NCI-H345 (cell line): ENCODE measurements at places on chromosomes 7 and 10.

DNA sequence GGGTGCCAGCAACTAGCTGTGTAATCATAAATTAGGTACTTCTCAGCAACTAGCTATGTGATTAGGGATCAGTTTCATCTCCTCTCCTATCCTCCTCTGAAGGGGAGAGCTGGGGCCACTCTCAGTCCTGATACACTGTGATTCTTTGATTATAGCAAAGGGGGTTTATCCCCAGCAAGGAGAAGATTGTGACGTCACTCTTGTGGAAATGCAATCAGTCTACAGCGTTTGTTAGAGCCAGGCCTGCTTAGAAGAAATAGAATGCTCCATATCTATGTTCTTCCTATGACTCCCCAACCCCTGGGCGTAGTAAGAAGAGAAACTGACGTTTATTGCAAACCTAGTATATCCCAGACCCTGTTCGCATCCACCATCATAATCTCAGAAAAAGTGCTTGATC lies 308.2 kb downstream of the GFRA1 start:
- DNase-seq = no peak

GRCh38 chr10:116763440-116763839 lies 21.1 kb upstream of the HSPA12A start:
- DNase-seq = no peak

DNA sequence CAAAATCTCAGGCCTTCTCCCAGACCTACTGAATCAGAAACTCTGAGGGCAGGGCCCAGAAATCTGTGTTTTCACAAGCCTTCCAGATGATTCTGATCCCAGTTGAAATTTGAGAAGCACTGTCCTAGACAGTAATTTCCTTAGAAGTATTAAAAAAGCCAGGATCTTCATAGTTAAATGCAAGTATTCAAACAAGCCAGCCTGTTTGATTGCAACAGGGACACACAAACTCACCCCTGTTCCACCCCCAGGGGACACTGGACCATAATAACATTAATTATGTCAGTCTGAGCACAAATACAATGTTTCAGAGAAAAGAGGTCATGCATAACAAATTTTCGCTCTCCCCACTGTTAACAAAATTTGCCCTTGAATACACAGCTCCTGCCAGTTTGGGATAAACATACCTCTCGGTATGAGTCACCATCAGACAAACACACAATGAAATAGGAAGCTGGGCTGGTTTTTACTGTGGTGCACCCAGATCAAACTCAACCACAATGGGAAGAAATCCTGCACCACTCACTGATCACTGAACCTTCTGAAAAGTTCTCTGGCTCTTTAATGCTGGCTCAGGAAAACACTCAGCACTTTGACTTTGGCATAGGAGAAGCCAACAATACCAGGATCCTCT lies 34.3 kb downstream of the ABLIM1 start:
- DNase-seq = peak; percentile 59

DNA sequence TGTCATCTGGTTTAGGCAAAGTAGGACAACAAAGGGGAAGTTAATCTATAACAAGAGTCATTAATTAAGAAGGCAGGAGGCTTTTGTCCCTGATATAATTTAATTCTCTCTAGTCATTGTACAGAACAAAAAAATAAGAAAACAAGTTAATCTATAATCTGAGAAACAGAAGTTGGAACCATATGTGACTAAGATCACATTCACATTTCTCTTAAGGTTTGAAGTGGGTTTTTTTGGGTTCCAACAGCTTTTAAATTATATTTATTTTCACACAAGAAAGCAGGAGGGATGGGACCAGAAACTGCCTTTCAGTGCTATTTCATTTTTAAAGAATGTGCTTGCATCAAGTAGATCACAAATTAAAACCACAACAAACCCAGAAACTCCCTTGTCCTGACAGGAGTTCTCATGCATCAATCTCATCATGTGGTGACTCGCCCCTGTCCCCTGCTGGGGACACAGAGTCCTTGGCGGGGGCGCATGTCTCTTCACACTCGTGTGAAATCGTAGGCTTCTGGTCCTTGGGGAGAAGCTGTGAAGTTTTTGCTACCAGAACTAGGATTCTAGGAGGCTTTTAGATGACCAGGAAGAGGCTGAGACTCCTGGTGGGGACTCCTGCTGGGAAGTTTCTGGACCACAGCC lies 10.1 kb upstream of the OPN4 start:
- DNase-seq = no peak

DNA sequence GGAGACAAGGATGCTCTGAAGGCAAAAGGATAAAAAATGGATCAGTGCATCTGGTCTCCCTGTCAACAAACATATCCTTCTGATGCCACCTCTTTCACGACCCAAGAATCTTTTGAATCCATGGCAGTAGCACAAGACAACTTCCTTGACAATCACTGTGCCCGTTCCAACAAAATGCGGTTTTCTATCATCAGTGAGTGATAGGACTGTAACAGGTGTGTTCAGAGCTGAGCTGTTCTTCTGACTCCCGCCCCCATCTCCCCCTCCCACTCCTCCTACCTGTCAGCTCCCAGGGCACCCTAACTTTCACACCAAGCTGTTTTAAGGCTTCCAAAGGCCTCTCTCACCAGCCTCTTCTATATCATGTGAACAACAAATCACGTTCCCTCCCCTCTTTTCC lies 74.8 kb downstream of the PARD3 start:
- peak; percentile 36 for DNase-seq

DNA sequence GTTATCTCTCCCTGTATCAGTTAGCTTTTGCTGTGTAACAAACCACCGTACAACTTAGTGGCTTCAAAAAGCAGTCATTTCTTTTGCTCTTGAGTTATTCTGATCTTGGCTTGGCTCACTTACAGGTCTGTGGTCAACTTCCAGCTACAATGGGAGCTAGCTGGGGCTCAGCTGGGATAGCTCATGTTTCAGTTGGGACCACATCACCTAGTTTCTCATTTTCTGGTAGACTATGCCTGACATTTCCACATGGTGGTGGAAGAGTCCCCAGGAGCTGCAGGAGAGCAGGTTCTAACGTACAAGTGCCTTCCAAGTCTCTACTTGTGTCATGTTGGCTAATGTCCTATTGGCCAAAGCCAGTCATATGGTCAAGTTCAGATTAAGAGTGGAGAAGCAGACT lies 25.8 kb upstream of the PIP4K2A start:
- DNase-seq = no peak

DNA sequence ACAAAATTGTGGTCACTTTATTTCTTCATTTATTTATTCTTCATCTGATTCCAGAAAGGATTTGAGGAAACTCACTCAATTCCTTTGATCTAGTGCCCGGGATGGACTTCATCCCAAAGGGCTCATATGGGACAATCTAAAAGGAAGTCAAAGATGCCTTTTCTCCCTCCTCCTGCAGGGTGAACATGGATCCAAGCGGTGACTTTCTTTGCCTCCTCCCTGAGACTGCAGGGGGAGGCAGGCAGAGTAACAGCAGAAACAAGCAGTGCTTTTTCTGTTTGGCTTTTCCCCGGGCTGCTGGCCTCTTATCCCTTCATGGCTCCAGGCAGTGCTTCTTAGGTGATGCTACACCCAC lies 10.0 kb upstream of the DNMBP start:
- DNase-seq = no peak

DNA sequence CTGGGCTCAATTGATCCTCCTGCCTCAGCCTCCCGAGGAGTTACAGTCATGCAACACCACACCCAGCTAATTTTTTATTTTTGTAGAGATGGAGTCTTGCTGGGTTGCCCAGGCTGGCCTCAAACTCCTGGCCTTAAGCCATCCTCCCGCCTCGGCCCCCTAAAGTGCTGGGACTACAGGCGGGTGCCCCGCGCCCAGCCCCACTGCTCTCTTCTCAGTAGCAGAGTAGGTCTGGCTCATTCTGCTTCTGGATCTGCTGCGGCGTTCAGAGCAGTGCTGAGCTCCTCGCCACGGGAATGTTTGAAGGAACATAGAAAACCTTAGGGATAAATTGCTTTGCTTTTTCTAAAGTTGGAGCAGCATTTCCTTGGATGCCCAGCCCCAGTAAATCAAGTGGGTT lies 27.4 kb downstream of the WIPI2 start:
- no peak for DNase-seq

- no peak for DNase-seq
These were observed 9.0 kb downstream of the FAS start for GRCh38 chr10:88999625-89000024.

GRCh38 chr7:39527296-39527695 lies 38.9 kb upstream of the YAE1 start:
- peak; percentile 21 for DNase-seq

DNA sequence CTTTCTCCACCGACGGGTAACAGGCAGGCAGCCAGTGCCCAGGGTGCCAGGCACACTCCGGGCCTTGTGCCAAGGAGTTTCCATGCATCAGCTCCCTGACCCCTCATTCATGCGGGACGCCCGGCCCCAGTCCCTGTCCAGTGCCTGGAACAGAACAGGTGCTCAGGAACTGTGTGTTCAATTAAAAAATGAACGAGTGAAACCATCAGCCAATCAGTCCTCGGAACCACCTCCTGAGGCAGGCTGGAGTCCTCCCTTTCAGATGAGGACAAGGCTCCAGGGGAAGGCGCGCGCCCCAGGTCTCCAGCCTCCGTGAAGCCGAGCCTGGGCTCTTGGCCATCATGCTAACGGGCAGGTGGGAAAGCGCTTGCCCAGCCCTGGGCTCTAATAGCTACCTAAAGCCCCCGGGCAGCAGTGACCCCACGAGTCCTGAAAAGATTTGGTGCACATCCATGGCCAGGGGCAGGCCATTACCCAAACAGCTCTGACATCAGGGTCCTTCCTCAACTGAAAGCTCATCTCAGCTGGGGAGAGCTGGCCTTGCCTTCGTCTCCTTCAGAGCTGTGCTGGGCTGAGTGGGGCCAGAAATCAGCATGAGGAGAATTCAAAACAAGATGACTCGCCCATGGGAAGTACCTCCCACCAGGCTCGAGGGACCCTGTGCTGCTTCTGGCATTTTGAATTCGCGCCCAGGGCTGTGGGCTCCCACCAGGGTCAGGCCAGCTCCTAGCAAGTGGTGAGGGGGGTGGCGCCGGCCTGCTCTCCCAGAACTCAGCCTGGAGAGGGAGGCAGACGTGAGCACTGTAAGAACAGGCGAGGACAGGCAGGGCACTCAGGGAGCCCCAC lies 200.5 kb downstream of the MAD1L1 start:
- DNase-seq = no peak

- DNase-seq = no peak
These were observed 49.5 kb upstream of the TMEM140 start for GRCh38 chr7:135098391-135098790.

GRCh38 chr7:90413185-90413528 lies 9.9 kb downstream of the CLDN12 start:
- no peak for DNase-seq

GRCh38 chr7:136050462-136050847 lies 73.3 kb upstream of the MTPN start:
- no peak for DNase-seq

- DNase-seq = no peak
These were observed at the start of gene CYP17A1 for GRCh38 chr10:102837230-102837721. TSS of gene CYP17A1 (minus strand) at chr10:102837413. CDS start at chr10:102837361, 52 bp downstream.

DNA sequence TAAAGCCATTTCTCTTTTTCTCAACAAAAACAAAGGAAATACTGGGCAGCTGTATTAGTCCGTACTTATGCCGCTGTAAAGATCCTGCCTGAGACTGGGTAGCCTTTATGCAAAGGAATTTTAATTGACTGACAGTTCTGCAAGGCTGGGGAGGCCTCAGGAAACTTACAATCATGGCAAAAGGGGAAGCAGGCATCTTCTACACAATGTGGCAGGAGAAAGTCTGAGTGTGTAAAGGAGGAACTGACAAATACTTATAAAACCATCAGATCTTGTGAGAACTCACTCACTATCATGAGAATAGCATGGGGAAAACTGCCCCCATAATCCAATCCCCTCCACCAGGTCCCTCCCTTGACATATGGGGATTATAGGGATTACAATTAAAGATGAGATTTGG lies 264.3 kb downstream of the SEMA3A start:
- DNase-seq = no peak

DNA sequence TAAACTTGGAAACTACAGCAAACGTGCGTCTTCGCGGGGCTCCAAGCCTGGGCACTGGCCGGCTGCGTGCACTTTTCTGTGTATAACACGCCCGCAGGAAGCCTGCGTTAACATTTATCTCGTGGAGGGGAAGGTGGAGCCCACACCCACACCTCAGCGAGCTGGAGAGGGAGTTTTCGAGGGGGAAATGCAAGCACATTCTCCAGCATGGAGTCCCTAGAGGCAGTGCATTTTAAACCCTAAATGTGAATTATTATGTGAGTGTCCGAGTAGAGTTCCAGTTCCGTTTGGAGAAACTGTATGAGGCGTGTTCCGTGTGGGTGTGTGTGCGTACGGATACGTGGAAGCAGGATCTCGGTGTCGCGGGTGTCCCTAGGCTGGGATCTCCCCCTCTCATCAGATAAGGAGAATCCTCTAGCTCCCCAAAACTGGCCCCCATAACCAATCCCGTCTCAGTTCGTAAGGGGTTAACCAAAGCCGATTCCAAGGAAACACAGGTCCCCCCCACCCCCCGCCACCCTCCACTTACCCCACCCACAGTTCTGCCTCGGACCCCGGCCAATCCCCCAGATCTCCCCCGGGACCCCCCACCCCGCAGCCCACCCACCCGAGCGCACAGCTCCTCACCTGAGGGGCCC lies 403 bp downstream of the CDK6 start:
- DNase-seq = no peak

GRCh38 chr10:58440484-58440883 lies 55.3 kb downstream of the TFAM start:
- no peak for DNase-seq

DNA sequence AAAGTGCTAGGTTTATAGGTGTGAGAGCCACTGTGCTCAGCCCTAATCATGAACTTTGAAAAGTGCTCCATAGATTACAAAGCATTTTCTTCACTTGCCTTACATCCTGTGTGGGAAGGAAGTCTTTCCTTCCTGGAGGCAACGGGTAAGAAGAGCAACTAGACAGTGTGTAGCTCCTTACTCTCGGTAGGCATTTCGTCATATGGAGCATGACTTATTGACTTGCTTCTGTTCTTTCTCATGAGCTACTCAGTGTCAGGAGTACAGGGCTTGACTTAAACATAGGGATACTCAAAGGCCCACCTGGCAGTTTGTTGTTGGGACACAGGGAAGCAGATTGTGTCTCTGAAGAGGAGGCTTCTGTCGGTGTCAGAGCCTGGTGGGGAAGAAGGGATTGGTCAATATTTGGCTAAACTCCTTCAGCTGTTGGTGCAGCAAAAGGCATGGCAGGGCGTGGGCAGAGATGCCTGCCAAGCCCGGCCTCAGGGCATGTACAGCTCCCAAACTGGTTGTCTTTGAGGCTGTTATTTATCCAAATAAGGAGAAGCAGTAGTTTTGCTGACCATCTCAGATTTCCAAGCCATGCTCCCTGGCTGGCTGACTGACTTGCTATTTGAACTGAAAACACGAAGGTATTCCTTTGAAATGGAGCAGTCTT lies 248.9 kb downstream of the KIAA1217 start:
- no peak for DNase-seq

- DNase-seq = no peak
These were observed 316.3 kb downstream of the PARD3 start for GRCh38 chr10:34498821-34499220.

GRCh38 chr10:78718032-78718572 lies 350.7 kb upstream of the ZMIZ1 start:
- no peak for DNase-seq

- no peak for DNase-seq
These were observed 22.8 kb downstream of the PRKAG2 start for GRCh38 chr7:151853896-151854719.

- DNase-seq = no peak
These were observed 91.2 kb downstream of the DNAJB6 start for GRCh38 chr7:157427811-157428553.

GRCh38 chr7:31493714-31494181 lies 20.1 kb upstream of the ITPRID1 start:
- DNase-seq = no peak
